Stimulated activated CD8-positive, alpha-beta memory T cell treated with anti-CD3 and anti-CD28 coated beads, Interleukin-12 subunit alpha, Interleukin-12 subunit beta, amount 100 ng/mL, for 1 hour (primary cell): ENCODE measurements at places on chromosomes 7 and 10.

DNA sequence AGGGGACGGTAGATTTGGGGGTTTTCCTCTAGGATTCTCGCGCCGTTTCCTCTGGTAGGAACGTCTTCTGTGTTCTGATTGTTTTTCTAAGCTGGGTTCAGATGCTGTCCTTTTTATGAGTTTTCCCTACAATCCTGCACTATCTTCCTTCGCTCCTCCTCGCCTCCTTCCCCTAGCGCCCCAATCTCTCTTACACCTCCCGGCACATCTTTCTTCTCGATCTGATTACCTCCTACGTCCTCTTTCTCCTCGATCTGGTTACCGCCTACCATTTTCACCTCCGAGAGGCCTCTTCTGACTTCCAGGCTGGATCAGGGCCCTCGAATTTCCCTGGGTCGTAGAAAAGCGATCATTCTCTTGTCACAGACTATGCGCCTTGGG, 413 bp downstream of the BUD31 start:
- no peak for DNase-seq

DNA sequence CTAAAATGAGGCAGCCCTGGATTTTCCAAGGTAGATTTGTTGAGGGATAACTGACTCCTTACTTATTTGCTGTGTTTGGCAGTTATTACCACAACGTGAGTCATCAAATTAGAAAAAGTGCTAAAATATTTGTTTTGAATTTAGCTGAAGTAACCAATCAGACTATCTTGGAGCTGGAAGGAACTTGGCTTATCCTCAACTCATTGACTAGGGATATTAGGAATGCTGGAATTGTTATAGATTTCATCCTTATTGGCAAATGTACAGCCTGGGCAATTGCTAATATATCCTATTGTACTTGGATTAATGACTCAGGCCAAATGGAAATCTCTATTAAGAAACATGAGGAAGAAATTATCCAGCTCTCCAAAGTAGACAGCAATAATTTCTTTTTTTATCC, 1189.0 kb upstream of the LRRN3 start:
- DNase-seq: no peak

GRCh38 chr7:85730012-85730411, 543.2 kb upstream of the SEMA3D start:
- no peak for DNase-seq

DNA sequence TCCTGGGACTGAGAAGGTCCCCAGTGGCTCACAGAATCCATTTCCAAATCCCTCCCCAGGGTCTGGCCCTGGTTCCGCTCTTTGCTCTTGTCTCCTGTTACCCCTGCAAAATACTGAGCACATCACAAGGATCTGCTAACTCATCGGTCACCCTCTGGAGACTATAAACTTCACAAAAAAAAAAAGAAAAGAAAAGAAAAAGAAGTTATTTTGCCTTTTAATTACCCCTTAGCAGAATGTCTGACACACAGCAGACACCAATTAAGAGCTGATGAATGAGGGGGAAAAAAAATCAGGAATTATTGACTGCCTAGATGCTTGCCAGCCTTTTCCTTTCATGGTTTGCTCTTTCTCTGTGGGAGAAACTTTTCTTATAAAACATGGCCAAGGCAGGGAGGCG, 578.7 kb downstream of the GRID1 start:
- DNase-seq: no peak

DNA sequence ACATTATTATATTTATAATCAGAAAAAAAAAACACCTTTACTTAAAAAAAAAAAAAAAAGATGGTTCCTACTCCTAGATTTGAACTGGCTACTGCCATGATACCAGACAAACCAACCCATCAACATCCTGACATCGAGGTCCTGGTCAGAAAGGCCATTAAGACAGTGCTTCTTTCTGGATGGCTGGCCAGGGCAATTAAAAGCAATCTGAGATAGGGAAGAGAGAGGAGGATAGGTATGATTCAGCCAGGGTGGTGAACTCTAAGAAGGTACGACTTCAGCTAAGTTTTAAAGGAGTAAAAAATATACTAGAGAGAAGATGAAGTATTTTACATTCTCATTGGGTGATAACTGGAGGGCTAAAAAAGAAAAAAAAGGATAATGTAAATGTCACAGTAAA, 139.0 kb downstream of the DOCK4 start:
- DNase-seq: no peak
